GM04503 (cell line): ENCODE measurements at places on chromosomes 7 and 10.

DNA sequence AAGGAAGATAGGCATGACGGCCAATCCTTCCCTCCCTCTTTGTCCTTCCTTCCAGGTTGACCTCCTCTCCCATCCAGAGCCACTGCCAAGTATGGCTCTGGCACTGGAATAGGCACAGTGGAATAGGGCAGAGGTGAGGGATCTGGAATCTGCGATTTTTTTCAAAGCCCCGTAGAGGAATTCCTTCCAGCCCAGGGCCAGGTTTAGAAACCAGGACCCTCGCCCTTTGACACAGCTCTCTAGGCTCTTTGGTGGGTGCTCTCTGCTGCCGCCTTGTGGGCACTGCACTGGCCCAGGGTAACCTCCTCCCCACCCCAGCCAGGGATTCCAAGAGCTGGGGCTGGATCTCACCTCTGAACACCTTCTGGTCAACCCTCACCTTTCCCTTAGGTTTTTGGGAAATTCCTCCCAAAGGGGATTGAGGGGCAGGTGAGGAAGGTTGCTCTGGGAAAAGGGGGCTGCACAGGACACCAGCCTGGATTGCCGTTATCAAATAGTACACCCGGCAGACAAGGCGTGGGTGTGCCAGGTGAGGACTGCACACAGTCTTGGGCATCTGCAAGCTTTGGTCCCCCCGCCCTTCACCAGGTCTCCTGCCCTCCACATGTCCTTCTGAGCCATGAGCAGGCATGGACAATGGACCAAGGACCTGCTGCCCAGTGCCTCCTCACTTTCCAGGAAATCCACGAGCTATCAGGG lies 22.8 kb downstream of the C10orf105 start:
- DNase-seq: no peak

- DNase-seq: no peak
These were observed 1.8 kb downstream of the LAMB1 start for GRCh38 chr7:108000875-108001763.

DNA sequence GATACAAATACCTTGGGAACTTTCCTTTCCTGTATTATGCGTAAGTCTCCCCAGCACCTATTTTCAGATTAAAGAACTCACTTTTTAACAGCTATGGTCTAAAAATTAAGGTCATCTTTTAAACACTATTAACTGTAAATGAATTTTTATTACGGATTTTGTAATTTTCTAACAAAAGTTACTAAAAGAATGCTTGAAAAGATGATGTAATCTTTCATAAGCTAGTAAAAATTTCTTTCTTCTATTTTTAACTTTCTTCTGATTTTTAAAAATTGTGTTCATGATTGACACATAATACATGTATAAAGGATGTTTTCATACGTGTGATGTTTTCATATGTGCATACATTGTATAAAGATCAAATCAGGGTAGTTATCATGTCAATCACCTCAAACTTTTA lies 291.2 kb upstream of the MBL2 start:
- no peak for DNase-seq

DNA sequence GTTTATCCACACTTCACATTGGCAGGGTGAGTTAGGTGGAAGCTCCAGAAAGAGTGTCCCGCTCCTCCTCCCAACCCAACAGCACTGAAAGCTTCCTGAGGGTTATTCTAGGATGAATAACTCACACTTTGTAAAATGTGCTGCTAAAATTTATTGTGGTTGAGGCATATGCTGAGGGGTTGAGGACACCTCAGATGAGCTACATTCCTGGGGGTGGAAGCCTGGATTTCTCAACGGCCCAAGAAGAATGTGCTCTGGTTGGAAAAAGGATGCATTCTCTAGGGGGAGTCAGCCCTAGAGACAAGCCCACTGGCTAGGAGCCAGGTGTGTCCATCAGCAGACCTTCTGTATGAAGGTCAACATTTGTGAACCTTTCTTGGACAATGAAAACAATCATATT lies 91.5 kb upstream of the PDE1C start:
- peak; percentile 95 for DNase-seq

DNA sequence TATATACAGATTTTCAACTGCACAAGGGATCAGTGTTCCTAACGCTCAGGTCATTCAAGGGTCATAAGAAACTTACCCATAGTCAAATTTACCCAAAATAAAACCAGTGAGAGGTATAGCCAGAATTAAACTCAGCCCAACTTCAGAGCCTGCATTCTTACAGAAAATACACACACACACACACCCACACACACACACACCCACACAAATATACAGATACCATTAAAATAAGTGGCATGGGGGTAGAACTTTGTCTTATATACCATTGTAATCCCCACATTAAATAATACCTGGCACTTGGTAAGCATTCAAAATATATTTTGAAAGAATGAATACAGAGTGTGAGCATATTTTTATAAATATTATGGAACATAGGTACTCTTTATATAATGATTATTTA lies 93.8 kb downstream of the CHCHD3 start:
- DNase-seq: no peak

DNA sequence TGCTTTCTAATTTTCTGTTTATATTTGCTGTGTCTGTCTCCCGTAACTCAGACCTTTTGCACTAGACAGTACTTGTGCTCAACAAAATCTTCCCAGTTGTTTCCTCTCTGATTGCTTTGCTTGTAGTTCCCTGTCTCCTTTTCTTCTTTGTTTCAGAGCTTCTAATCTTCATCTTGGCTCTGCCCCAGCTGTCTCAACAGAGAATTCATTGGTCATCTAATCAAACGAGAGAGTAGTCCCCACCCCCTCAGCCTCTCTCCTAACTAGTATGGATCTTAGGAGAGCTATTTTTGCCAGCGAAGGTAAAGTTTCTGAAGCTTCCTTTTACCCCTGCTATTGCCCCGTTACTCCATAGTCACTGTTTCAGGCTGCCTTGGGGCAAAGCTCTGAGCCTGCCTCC lies 32.8 kb downstream of the SLC26A4 start:
- DNase-seq: no peak

DNA sequence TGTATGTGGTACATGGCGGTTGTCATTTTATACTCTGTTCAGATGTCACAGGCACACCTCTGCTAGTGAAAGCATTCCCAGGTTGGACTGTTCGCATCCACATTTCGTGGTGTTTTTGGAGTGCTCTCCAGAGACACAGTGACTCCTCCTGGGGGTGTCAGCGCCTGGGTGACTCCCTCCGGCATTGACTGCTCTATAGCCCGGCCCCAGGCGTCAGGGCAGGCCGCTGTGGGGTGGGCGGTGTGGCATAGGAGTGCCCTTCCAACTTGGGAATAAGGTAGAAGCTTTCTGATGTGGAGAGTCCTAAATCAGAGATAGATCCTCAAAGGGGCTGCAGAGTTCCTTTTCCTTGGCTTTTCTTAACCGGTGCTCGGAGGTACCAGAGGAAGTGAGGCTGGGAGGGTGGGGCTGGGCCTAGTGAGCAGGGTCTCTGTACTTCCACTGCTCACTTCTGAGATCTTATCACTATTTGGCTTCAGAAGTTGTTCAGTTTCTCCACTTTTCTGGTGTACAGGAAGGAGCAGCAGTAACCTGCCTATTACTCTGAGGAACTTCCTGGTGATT lies 32.3 kb downstream of the CCNY start:
- no peak for DNase-seq

- no peak for DNase-seq
These were observed 160.6 kb downstream of the FGFR2 start for GRCh38 chr10:121437596-121437995.

GRCh38 chr7:106289848-106290247 lies 5.1 kb upstream of the NAMPT start:
- no peak for DNase-seq

- no peak for DNase-seq
These were observed 515 bp downstream of the GSDME start for GRCh38 chr7:24756545-24757352.

GRCh38 chr7:84047085-84047484 lies 147.5 kb downstream of the SEMA3A start:
- no peak for DNase-seq

DNA sequence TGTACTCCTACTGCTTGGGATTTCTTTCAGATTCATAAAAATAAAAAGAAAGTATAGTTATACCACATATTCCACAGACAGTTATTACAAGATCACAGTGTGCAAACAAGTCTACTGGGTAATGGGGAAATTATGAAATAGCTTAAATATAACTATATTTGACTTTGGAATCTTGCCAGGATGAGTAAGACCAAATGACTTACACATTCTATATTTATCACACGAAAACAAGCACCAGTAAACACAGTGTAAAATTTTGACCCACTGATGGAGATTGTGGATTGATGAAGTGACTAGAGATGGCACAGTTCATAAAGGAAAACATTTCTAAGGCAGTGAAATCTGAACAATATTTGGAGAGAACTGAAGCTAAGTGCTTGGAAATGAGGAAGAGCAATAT lies 339.7 kb downstream of the THSD7A start:
- DNase-seq: no peak

DNA sequence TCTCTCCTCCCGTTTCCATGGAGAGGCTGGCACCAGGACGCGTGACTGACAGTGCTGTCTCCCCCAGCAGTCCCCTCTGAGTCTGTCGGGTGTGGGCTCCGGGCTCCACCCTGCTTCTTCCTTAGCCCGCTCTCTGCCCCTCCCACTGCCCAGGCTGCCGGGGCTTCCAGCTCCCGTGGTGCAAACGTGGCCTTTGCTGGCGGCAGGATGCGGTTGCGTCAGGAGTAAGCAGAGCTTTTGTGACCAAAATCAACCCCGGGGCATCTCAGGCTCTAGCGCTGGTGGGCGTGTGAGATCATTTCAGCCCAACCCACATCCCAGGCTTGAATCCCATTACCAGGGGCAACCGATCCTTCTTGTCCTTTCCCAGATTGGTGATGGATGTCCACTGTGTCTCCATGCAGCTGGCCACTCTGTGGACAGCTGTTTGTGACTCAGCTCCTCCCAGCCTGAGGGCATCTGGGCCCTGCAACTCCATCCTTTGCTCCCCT lies 28.2 kb downstream of the PTPRE start:
- DNase-seq: no peak

DNA sequence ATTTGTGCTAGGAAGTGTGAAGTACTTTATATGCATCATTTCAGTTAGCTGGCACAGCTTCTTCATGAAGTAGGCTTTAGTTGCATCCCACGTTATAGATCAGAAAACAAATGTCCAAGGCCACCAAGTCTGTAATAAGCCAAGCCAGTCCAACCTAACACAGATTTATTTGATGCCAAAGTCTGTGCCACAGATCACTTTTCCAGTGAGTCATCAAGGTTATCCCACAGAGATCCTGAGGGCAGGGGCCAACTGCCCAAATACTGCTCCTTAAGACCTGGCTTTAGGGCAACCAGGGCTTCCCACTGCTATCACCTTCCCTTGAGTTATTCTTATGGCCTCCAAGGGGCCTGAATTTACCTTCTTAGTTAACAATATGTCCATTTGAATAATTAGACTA lies 1340.4 kb downstream of the XPNPEP1 start:
- no peak for DNase-seq

DNA sequence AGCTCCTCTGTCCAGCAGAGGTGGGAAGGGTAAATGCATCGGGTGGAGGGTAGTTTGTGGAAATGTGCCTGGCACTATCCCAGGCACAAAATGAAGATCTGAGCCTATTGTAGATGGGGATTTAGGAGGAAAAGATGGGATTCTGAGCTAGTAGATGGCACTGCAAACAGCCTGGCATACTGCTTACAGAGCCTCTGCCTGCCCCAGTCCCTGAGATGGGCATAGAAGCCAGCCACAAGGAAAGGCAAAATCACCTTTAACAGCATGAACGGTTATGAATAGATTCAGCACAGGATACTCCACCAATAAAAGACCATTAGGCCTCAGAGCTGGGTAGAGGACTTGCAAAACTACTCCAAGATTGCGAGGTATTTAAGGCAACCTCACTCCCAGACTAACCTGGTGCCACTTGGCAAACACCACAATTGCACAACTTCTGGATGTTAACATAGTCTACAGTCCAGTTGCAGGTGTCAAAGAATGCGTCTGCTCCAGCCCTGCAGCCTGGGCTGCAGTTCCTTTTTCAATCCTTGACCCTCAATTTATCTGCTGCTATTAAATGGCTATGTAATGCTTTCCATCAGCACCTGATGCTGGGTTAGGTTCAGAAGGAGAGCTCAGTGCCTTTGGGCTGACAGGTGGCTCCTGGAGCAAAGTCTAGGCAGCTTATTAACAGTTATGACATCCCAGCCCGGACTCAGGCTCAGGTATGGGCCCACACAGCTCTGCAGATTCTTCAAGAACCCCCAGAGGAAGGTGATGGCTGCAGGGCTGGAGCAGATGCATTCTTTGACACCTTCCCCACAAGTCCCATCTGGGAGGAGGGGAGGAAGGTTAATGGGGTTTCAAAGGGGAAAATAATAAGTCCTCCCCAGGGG lies 34.0 kb downstream of the CDHR3 start:
- no peak for DNase-seq

GRCh38 chr7:159114981-159115380 lies 29.7 kb downstream of the VIPR2 start:
- no peak for DNase-seq
